Ascending aorta (tissue), 2 donors: ENCODE measurements at places on chromosomes 4 and X.

DNA sequence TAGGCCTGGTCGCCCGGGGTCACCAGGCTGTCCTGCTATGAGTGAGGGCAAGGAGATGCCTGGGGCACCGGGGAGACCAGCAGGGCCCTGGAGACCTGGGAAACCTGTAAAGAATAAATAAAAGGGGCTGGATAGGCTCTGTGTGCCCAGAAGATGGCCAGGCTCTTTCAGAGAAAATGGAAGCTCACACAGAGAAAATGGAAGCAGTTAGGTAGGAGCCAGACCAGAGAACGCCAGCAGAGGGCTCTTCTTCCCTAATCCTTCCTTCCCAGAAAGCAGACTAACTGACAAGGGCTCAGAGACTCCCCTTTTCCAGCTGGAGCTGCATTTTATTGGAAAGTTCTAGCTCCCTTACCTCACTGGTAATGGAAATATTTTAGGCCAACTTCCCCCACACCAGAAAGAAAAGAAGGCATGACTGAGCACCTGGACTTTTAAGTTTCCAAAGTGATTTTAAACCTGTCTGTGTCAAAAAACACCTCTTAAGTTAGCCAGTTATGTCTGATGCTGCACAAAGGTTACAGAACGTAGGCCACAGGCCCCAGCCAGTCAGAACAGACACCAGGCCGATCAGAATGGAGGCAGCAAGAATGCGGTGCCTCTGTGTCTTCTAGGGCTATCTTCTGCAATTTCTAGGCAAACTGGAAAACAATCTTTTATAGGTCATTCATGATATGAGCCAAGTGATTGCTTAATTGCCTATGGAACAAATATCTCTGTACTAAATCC is 74.0 kb downstream of the ATG4A start:
- no peak for DNase-seq

DNA sequence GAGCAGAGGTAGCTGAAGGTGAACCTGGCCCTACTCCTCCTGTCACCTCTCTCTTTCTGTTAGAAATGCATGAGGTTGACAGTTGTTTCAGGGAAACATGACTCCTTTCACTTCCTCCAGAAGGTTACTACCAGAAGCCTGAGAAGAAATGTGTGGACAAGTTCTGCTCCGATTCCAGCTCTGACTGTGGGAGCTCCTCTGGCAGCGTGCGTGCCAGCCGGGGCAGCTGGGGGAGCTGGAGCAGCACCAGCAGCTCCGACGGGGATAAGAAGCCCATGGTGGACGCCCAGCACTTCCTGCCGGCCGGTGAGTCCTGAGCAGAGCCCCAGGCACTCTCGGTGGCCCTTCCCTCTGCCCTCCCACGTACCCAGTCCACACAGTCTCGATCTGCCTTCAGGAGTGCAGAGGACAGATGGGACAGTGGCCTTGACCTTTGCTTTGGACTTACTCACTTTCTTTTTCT is 61.3 kb upstream of the TLR2 start:
- DNase-seq = no peak

DNA sequence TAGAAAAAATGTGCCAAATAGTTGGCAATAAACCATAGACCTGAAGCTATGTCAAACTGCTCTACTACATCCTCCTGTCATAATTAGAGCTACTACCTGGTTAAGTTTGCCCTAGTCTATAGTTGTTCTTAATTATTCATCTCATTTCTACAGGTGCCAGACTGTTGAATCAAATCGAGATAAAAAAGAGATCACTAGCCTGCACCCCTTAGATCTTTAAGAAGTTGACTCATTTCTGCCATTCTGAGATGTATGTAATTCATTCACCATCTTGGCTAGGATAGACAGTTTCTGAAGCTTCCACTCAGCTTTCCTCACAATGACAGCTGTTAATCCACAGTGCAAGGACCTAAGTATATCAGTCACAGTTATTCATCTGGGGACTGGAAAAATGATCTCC is 452.1 kb upstream of the BOD1L1 start:
- DNase-seq = no peak

DNA sequence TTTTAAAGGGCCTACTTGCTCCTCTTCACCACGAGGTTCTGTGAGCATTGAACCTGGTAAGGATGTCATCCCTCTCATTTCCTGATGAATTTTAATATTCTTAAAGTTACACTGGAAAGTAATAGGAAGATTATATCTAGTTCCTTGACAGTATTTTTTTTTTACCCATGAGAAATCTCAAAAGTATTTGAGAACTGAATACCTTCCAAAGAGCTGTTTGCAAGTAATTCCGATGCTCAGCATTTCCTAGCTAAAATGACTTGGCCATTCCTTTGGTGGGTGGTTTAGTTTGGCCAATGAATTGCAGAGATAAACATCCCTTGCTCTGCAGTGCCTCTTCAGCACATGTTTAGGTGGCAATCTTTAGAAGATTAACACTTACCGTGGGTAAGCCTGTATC is 110.2 kb upstream of the WDR1 start:
- DNase-seq = no peak

DNA sequence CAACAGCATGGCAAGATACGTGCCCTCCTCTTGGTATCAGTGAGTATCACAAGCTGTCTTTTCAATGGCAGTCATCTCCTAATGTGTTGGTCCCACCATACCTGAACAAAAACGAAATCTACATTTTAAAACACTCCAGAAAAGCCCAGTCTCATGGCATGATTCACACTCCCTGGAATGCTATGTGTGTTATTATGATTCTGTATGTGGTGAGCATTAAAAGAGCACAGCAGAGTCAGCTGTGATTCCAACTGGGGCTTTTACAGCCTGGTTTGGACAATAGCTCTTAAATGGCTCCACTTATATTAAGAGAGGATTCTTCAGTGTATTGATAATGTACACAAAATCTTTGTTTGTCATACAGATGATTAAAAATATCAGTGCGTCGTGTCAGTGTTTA is 274.1 kb upstream of the GK2 start:
- DNase-seq = no peak

DNA sequence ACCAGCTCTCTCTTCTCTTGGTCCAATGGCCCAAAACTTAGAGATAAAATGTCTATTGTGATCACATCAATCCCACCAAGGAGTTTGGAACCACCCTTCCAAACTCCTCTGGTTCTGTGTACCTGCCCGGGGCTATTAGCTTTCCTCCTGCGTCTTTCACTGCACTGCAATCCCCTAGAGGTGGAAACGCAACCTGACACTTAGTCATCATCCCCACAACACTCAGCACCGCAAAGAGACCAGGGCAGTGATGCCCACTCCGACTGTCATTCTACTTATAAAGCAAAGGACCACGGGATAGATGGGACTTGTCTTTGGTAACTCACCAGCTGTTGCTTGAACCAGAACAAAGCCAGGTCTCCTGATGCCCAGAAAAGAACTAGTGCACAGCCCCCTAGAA is 22.0 kb downstream of the AFAP1 start:
- DNase-seq = no peak

DNA sequence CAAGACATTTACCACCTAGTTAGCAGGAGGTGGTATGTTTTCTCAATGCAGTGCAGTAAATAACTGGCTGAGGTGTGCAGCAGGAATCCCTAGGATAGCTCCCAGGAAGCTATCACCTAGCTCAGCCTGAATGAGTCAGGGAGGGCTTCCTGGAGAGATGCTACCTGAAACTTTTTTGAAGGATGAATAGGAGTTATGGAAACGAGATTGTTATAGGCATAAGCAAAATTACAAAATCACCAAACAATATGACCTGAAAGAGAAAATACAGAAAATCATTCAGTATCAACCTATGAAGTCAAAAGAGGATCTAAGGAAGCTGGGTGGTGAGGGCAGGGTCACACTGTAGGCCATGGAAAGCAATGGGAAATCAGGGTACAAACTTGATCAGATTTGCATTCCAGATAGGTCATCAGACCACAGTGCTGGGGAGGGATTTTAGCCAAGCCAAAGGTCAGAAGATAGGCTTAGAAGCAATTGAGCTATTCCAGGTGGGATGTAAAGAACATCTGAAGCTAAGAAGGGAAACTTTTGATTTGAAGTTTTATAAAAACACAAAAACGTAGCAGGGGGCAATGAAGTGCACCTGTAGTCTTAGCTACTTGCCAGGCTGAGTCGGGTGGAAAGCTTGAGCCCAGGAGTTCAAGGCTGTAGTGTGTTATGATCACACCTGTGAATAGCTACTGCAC is 11.3 kb downstream of the AREG start:
- DNase-seq = no peak

DNA sequence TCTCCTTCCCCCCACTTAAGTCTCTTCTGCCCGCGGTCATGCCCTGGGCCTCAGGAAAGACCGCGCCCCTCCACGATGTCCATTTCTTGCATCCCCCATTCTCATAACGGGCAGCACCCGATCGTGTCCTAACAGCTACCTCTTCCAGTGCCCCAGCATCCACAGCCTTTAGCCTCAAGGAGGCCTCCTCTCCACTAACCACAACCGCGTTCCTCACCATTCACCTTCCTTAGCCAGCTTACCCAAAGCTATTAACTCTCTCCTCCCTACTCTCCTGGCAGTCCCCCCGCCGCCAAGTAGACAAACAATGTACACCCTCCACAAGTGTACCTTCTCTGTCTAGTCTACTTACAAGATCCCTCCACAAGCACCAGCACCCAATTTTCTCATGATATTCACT is 58.6 kb upstream of the PAGE5 start:
- DNase-seq = no peak

- no peak for DNase-seq
Measured at GRCh38 chr4:145808848-145809512, 129.0 kb downstream of the C4orf51 start.

DNA sequence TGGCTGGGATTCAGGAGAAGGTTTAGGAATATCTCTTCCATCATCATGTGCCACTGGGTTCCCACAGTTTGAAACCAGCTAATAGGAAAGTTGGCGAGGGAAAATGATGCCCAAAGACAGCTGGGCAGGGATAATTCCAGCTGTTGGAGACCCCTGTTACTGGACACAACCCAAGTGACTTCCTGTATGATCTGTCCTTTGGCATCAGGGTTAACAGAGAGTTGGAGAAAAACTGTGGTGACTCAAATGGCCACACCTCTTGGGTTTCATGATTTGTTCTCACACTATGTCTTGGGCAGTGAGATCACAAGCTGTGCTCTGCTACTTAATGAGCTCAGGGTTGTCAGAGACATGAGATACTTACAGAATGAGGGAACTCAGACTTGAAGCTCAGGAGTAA is 3.8 kb downstream of the FGF16 start:
- no peak for DNase-seq

DNA sequence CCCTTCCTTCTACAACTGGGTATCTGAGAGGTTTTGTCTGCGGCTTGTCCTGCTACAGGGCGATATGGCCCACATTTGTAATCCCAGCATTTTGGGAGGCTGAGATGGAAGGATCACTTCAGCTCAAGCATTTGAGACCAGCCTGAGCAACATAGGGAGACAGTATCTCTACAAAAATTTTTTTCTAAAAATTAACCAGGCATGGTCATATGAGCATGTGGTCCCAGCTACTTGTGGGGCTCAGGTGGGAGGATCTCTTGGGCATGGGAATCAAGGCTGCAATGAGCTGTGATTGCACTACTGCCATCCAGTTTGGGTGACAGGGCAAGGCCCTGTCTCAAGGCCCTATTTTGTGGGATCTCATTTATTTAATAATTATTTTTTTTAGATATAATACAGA is 420.6 kb upstream of the PABPC4L start:
- no peak for DNase-seq

DNA sequence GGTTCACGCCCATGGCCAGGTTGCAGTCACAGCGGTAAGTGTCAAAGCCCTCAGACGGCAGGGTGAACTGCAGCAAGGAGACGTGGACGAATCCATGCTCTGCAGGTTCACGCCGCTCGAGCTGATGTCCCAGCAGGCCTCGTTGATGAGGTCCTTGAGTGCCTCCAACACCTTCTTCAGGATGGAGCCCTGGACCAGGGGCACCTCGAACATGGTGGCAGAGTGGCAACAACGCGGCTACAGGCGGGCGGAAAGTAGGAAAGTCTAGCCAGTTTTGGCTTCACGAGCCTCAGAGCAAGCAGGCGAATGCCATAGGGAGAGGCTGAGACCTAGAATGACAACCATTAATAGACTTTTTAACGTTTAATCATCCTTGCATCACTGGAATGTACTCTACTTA is 485.9 kb downstream of the ZNF674 start:
- no peak for DNase-seq

DNA sequence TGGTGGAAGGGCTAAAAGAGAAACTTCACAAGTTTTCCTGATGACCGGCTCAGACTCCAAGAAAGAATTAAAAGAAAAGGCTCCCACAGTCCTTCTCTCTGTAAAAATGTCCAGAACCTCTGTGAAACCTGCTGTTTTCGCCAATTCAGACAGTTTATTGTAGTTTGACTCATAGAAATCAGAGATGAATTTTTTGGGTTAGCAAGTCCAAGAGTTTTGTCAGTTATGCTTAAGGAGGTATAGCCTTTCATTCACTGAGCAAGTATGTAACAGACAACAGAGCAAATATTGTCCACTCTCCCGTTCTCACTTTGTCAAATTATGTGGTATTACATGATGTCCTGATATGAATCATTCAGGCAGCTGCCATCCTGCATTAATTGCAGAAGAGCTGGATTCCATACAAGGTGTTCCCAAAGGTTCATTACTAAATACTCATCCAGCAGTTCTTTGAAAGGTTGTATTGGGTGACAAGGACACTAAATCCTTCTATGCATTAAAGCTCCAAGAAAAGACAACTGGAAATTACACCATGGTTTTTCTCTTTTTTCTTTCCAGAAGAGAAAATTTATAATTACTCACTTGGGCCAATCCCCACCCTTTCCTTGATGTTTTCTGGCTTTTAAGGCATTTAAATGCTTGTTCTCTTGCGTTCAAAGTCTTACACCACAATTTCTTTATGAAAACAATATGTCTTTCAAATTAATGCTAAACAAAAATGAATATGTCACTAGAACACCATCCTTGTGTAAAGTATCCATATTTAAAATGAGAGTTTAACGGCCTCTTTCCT is 30.0 kb upstream of the PLAC1 start:
- DNase-seq = no peak

DNA sequence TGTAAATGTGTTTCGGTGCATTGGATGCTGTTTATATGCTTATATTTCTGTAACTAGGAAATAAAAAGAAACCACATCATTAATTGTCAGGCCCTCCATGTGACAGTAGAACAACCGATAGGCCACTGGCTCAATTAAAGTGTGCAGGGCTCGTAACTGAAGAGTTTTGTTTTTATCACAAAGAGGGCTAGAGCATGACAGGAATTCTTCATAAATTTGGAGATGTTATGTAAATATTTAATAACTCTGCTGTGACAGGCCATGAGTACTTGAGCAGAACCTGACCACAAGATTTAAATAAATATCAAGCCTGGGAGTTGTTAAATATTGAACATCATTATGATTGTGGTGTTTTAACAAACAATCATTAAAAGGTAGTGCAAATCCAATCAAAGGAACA is 55.9 kb downstream of the MID1 start:
- no peak for DNase-seq

GRCh38 chrX:6292599-6292998 is 63.9 kb upstream of the NLGN4X start:
- no peak for DNase-seq

DNA sequence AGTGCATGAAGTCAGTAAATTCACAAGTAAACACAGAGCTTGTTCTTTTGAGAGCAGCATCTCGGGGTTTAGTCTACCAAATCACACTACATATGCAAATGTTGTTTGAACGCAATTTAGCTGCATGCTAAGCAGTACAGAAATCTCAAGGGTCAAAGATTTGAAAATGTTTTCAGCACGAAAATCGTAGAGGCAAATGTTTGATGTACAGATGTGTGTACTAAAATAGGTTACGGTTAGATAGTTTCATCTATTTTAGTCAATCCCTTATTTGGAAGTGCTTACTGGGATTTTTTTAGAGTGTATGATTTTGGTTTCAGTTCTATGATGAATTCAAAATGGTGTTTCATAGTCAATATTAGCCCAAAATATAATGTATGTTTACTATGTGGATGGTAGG is 1928.2 kb upstream of the TENM3 start:
- DNase-seq = no peak
